A549 treated with dexamethasone at 1 μM for 4 hours (cell line): ENCODE measurements at places on chromosomes 4 and X. TPM values are rescaled to one million over a fixed set of nuclear protein-coding genes. Genes with fewer than 3 reads are reported as not detected.

CCDC160 gene
- total RNA-seq: 0.07 TPM in 2 of 5 replicates, not detected in the others

KLHL4 gene
- 5.2 to 7.7 TPM (median 7.0 TPM) in 5 replicates for total RNA-seq

HOPX gene
- total RNA-seq: 0.09 to 0.11 TPM in 2 of 5 replicates, not detected in the others

SULT1E1 gene
- not detected in 5 replicates for total RNA-seq

CRMP1 gene
- total RNA-seq: 3.9 to 5.3 TPM (median 4.9 TPM) in 5 replicates

CT45A1 gene
- not detected in 5 replicates for total RNA-seq

CXCL1 gene
- 3.8 to 6.0 TPM (median 4.3 TPM) in 5 replicates for total RNA-seq

ARX gene
- total RNA-seq: 0.39 to 0.75 TPM (median 0.58 TPM) in 5 replicates

NR0B1 gene
- 18.2 to 24.4 TPM (median 20.0 TPM) in 5 replicates for total RNA-seq

PRPS2 gene
- total RNA-seq: 33.5 to 52.9 TPM (median 51.7 TPM) in 5 replicates

SYTL5 gene
- total RNA-seq: 0.16 to 0.28 TPM (median 0.26 TPM) in 5 replicates

WWC2 gene
- 13.0 to 21.2 TPM (median 18.9 TPM) in 5 replicates for total RNA-seq

SSX7 gene
- not detected in 5 replicates for total RNA-seq

ADRA2C gene
- total RNA-seq: 6.1 to 11.5 TPM (median 10.2 TPM) in 5 replicates

FRMPD3 gene
- total RNA-seq: 0.09 to 0.16 TPM (median 0.12 TPM) in 5 replicates

CDS1 gene
- 0.33 to 0.63 TPM (median 0.60 TPM) in 5 replicates for total RNA-seq

GDI1 gene
- total RNA-seq: 83.8 to 110 TPM (median 102 TPM) in 5 replicates

AP1AR gene
- 8.5 to 11.2 TPM (median 9.8 TPM) in 5 replicates for total RNA-seq

STARD8 gene
- total RNA-seq: 1.3 to 1.8 TPM (median 1.6 TPM) in 5 replicates

PRDM8 gene
- 0.06 to 0.33 TPM (median 0.12 TPM) in 5 replicates for total RNA-seq

LAS1L gene
- total RNA-seq: 63.7 to 70.6 TPM (median 67.1 TPM) in 5 replicates

ALAS2 gene
- not detected in 5 replicates for total RNA-seq

CXorf49 gene
- not detected in 5 replicates for total RNA-seq

RENBP gene
- total RNA-seq: 0.09 to 0.20 TPM (median 0.09 TPM) in 3 of 5 replicates, not detected in the others

XKRX gene
- total RNA-seq: 0.83 to 1.2 TPM (median 0.89 TPM) in 5 replicates

UBE2D3 gene
- total RNA-seq: 204 to 257 TPM (median 243 TPM) in 5 replicates

ALB gene
- 0.19 to 0.26 TPM in 2 of 5 replicates, not detected in the others for total RNA-seq

NPY2R gene
- total RNA-seq: 0.04 TPM in 1 of 5 replicates, not detected in the others

MAGEC3 gene
- not detected in 5 replicates for total RNA-seq

DDX60 gene
- 2.0 to 3.1 TPM (median 2.6 TPM) in 5 replicates for total RNA-seq

CPZ gene
- total RNA-seq: 0.11 to 0.40 TPM (median 0.26 TPM) in 5 replicates

UGT8 gene
- total RNA-seq: 0.10 to 0.25 TPM (median 0.12 TPM) in 5 replicates

CLDN2 gene
- 5.8 to 8.3 TPM (median 7.8 TPM) in 5 replicates for total RNA-seq

AGTR2 gene
- not detected in 5 replicates for total RNA-seq

CDX4 gene
- not detected in 5 replicates for total RNA-seq

GJB1 gene
- total RNA-seq: 0.05 to 0.08 TPM (median 0.06 TPM) in 3 of 5 replicates, not detected in the others

ATOH1 gene
- not detected in 5 replicates for total RNA-seq
